ENCODE measurements at places on chromosomes 6 and 20.

DNA sequence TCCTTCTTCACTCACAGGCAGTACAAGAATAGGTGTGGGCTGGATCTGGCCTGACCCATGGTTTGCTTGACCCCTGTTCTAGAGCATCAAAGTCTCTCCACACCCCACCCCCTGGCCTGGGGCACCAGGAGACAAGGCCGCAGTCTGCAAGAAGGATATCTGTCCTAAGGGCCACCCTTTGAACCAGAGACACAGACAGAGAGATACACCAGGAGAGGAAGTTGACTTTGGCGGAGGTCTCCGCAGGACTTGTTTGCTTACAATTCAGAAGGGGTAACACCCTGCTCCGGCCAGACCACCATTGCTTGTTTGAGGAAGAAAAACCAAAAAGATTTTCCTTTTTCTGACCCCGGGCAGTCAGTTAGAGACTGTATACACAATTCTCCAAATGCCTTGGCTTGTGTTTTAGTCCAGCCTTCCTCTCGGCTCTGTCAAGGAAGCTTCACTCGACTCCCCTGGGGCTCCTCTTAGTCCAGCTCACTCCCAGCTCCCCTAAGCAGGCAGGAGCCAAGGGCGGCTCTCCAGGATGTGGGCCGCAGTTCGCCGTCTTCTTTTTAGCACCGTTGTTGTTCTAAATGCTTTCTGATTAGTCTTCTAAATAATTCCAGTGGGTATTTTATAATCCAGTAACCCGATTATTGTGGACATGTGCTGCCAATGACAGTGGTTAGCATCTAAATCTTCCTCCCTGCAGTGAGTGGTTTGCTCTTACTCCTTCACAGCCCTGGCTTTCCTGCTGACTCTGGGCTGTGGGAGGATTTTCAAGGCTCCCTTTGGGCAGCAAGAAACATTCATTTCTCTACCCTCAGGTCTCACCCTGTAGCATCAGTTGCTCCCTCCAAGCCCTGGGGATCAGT is 58.6 kb upstream of the MRPS10 start:
- DNase-seq: no peak

DNA sequence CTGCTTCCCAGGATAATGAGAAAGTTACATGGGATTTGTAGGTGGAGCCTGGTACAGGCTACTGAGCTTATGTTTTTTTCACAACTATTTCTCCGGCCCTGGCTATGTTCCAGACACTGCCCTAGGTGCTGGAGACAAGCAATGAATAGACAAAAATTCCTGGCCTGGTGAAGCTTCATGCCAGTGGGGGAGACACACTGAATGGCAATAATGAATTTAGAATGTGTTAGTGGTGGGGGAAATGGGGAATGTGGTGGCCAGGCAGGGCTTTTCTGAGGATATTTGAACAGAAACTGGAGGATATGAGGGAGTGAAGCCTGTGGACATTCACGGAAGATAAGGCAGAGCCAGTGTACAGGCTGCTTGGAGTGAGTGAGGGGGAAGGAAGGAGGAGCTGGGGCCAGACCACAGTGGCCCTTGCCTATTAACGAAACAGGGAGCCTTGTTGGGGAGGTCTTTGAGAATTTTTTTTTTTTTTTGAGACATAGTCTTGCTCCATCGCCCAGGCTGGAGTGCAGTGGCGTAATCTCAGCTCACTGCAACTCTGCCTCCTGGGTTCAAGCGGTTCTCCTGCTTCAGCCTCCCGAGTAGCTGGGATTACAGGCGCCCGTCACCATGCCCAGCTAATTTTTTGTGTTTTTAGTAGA is 6.6 kb downstream of the FOXS1 start:
- no peak for DNase-seq

GRCh38 chr20:40813029-40813431 is 124.0 kb upstream of the MAFB start:
- DNase-seq: no peak

GRCh38 chr6:105561486-105561885 is 158.6 kb upstream of the PREP start:
- no peak for DNase-seq

- peak; percentile 50 for DNase-seq
These were observed 1.1 kb downstream of the SYNJ2 start for GRCh38 chr6:157982563-157983405.

GRCh38 chr6:56346958-56347357 is 99.6 kb upstream of the COL21A1 start:
- peak; percentile 20 for DNase-seq

- peak; percentile 56 for DNase-seq
These were observed 25.7 kb downstream of the TPX2 start for GRCh38 chr20:31764641-31765305.

GRCh38 chr6:88290411-88290810 is 124.3 kb upstream of the CNR1 start:
- no peak for DNase-seq

DNA sequence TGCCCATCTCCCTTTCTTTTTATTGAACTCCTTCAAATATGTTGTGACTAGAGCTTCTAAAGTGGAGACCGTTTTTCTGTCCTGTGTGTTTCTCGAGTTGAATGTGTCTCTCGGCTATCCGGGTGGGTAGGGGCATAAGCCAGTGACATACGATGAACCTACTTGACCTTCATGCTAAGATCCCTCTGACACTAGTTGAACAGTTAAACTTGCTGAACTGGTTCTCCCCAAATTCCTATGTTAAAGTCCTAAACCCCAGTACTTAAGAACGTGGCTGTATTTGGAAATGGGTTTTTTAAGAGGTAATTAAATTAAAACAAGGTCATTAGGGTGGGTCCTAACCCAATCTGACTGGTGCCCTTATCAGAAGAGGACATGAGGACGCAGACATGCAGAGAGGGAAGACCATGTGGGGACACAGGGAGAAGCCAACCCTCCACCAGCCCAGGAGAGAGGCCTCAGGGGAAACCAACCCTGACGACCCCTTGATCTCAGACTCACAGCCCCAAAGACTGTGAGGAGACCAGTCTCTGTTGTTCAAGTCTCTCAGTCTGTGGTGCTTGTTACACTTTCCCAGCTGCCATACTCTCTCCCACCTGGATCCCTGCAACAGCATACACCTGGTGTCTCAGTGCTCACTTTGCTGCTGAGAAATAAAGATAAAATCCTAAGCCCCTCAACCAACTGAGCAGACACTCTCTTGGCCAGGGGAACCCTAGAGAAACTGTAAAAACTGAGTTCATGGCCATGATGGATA is 208.4 kb downstream of the MYLK4 start:
- no peak for DNase-seq

DNA sequence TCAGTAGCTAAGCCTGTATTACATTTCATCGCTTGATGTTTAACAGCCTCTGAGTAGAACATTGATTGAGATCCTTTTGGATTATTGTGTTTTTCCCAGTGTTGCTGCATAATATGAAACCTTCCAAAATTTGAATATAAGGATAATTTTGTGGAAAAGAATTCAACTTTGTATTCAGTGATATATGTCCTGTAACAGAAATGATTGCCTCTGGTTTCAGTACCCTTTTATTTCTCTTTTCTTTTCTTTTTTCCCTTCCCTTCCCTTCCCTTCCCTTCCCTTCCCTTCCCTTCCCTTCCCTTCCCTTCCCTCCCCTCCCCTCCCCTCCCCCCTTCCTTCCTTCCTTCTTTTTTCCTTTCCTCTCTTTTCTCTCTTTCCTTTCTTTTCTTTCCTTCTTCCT is 74.6 kb downstream of the UTRN start:
- DNase-seq: no peak

DNA sequence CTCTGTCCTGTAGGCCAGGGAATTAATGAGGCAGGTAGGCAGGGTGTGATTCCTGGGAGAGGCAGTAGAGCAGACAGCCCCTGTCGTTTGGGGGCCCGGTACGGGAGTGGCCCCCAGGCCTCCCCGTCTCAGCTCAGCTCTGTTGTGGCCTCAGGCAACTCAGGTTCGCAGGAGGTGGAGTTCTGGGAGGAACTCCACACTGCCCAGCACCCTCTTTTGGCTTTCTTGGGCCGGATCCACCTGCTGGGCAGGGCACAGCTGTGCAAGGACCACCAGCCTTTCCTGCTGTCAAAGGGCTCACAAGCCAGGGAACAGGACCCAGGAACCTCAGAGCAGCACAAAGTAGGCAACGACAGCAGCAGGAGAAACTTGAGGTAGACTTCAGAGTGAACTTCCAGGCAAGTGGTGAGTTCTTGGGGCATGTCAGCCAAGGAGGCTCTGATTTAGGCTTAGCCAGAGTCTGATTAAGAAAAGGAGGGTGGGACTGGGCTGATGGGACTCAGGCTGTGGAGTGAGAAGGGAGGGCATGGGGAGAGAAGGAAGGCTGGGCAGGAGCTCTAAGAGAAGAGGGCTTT is 36.9 kb downstream of the RAB44 start:
- no peak for DNase-seq

GRCh38 chr6:11650025-11650696 is 112.6 kb downstream of the TMEM170B start:
- peak; percentile 87 for DNase-seq

- peak; percentile 26 for DNase-seq
These were observed 177.9 kb downstream of the COL9A1 start for GRCh38 chr6:70124882-70125545.

DNA sequence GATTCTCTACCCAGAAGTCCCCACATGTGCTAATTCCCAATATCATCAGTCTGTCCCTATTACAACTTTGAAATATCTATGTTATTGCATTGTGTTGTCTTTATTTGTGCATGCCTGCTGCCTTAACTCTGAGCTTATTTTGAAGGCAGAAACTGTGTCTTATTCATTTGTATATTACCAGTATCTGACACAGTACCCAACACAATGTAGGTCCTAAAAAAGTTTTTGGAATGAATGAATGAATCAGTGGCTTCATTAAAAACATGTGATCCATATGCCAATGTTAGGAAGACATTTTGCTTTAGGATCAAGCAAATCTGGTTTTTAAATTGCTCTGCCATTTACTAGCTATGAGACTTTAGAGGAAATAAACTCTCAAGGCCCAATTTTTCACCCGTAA is 420.4 kb downstream of the CBLN4 start:
- DNase-seq: no peak

- no peak for DNase-seq
These were observed 157.2 kb downstream of the CD83 start for GRCh38 chr6:14274546-14275492.

DNA sequence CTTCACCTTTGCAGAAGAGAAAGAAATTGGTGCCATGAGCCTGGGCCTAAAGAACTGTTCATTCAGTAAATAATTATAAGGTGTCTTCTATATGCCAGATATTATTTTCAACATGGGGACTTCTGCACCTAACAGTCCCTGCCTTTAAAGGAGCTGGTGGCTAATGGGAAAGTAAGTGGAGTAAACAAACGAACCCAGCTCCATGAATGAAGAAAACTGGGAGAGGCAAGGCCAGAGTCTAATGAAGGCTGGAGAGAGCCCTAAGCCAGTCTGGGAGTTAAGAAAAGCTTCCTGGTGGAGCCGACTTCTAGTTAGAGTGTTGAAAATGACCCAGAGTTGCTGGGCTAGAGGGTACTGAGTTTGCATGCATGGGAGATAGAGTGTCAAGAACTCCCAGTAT is 24.2 kb upstream of the EFHC1 start:
- DNase-seq: no peak

GRCh38 chr6:154566866-154567265 is 56.4 kb upstream of the CNKSR3 start:
- no peak for DNase-seq

DNA sequence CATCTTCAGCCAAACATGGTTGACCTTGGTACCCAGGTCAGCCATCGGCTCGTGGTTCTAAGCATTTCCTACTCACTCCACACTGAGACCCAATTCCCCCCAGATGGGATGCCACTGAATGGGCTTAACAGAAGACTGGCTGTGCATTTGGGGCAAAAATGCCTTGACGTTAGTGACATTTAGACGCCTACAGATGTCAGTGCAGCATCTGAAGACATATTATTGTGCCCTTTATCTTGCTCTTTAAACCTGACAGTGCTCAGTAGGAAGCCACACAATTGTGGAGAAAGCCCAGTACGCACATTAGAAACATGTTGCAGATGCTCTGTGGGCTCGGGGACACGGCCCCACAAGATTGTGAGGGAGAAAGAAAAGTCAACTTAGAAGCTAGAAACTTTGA is 414.7 kb downstream of the PTPRT start:
- DNase-seq: no peak

All from HCEC 1CT (cell line).